ENCODE measurements at places on chromosomes 16 and 17. TPM values are rescaled to one million over a fixed set of nuclear protein-coding genes. Genes with fewer than 3 reads are reported as not detected.
A peak's percentile ranks its signal among the peaks of the same experiment; 100 is the strongest.

The KRTAP4-1 gene
- total RNA-seq: not detected

DNA sequence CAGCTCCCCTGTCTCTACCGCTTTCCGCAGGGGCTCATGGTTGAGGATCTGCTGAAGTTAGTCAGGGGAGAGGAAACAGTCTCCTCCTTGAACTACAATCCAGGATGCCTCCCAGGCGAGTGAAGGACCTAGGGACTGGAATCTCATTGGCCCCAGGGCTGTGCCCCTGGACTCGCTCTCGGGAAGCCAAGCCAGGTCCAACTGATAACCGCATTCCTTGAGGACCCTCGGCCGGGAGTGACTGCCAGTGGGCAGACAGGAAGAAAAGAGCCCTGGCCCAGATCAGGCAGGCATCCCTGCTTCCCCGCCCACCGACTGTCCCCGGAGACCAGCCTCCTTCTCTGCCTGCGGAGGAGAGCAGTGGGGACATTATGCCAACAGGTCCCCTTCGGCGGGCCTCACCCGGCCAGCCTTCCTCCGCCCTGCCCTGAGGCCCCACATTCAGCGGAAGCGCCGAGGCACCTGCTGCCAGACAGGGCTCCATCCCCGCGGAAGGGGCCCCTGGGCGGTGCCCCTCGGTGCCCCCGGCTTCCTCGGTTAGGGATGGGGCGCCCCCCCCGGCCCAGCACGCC is 776 bp downstream of the LRRC75A start:
- ATAC-seq: no peak

GRCh38 chr17:181245-182049 is at the start of gene DOC2B:
Gene DOC2B (minus strand): TSS chr17:181650. CDS start chr17:181479, 171 bp downstream.
- ATAC-seq: peak; percentile 61

The BEAN1 gene
- 0.92 TPM for total RNA-seq

Measured in esophagus mucosa (tissue), 1 donor.